Skin of body (tissue), 3 donors: ENCODE measurements at places on chromosomes 7 and 10.

- DNase-seq = no peak
These were observed 211.4 kb downstream of the THSD7A start for GRCh38 chr7:11620406-11621253.

GRCh38 chr10:69437321-69438259, 13.7 kb upstream of the TSPAN15 start:
- no peak for DNase-seq

DNA sequence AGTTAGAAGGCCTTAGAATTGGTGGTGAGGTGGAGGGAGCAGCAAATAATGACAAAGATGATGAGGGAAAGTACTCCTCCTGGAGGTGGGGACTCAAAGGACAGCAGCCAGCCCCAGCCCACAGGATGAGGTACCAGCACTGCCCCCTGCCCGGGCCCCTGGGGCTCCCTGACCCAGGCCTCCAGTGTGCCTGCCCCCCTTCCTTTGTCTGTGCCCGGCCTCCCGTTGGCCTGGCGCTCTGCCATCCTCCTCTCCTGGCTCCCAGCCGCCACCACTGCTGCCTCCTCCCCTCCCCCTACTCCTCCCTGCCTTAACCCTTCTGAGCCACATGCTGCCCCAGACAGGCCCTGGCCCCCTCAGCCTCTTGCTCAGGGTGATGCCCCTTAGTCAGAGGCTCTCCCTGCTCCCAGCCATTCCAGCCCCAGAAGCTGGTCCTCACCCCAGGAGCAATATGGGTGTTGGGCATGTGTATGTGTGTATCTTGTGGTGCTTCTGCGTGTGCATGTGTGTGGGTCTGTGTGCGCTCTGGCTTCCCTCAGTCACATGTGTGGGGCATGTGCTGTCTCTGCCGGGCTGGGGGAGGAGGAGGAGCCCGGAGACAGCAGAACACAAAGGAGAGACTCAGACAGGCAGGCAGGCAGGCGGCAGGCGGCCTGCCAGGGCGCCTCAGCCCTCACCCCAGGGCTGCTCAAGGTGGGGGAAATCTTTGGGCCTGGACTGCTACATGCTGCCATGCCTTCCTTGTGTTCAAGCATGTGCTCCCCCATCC, 2.6 kb downstream of the LDB1 start:
- peak; percentile 90 for DNase-seq

DNA sequence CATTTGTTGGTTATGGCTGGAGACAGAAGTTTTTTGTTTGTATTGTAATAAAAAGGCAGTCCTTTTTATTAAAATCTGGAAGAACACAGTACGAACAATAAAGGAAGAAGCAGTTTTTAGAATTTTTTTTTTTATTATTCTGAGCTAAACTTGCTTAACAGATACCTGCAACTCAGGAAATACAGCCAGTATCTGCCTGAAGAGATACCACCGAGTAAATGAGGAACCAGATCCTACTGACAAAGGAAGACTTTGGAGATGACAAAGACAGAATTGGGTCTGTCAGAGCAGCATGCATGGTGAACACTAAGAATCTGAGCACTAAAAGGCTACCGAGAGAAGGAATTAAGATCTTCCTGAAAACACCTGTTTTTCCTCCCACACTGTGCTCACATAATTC, 1335.9 kb upstream of the SORCS1 start:
- no peak for DNase-seq

GRCh38 chr7:44097064-44097932, 6.8 kb upstream of the AEBP1 start:
- no peak for DNase-seq

DNA sequence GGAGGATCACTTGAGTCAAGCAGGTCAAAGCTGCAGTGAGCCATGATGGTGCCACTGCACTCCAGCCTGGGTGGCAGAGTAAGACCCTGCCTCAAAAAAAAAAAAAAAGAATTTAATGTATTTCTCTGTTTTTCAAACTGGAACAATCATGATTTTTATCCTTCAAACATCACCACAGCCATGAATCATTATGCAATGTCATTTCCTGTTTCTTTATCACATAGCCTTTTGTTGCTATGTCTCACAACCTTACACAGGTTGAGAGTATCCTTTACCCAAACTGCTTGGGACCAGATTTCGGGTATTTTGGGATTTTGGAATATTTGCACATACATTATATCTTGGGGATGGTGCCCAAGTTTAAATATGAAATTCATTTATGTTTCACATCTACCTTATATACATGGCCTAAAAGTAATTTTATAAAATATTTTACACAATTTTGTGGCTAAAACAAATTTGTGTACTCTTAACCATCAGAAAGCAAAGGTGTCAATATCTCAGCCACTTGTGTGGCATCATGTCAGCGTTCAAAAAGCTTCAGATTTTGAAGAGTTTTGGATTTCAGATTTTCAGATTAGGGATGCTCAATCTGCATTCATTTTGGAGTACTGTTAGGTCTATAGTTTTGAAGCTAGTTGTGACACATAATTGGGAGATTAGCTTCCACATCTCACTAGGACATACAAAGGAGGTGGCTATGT, 8.2 kb downstream of the NT5C3A start:
- no peak for DNase-seq

- DNase-seq = no peak
These were observed 270.5 kb upstream of the NFE2L3 start for GRCh38 chr7:25881317-25882037.
